Activated CD4-positive, alpha-beta T cell treated with anti-CD3 and anti-CD28 coated beads, Interleukin-2, amount 50 U/mL, for 1 hour (primary cell): ENCODE measurements at places on chromosomes 3 and 15.

GRCh38 chr15:48579945-48580671 lies 65.4 kb downstream of the FBN1 start:
- no peak for DNase-seq

GRCh38 chr15:65263313-65263712 lies 23.4 kb downstream of the PARP16 start:
- no peak for DNase-seq

GRCh38 chr3:14883226-14883625 lies 64.2 kb upstream of the NR2C2 start:
- DNase-seq = no peak

DNA sequence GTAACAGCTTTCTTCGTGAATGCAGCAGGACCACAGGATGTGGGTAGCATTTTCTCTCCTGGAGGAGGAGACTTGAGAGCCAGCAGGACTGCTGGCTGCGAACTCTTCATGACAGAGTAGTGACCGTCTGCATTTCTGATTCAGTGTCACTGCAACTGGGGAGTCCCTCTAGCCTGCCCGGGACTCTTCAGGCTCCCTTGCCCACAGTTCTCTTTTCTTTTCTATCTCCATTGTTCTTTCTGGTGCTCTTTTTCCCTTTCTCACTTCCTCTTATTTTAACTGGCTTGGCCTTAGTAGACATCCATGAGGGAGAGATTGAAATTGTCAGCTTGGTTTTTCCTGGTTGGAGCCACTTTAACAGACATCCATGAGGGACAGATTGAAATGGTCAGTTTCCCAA lies 49.9 kb upstream of the P2RY1 start:
- DNase-seq = no peak

- no peak for DNase-seq
Measured at GRCh38 chr3:106725566-106725965, 651.7 kb upstream of the CCDC54 start.

- no peak for DNase-seq
Measured at GRCh38 chr3:148873977-148874376, 8.9 kb downstream of the CPA3 start.

- DNase-seq = no peak
Measured at GRCh38 chr3:15477951-15478639, 43.4 kb downstream of the COLQ start.
